T-helper 2 cell (primary cell): ENCODE measurements at places on chromosomes 7 and 10.
A peak's percentile ranks its signal among the peaks of the same experiment; 100 is the strongest.

GRCh38 chr7:90239050-90239449 is 5.9 kb upstream of the CFAP69 start:
- no peak for DNase-seq

GRCh38 chr7:118949031-118949430 is 724.5 kb downstream of the ANKRD7 start:
- no peak for DNase-seq

DNA sequence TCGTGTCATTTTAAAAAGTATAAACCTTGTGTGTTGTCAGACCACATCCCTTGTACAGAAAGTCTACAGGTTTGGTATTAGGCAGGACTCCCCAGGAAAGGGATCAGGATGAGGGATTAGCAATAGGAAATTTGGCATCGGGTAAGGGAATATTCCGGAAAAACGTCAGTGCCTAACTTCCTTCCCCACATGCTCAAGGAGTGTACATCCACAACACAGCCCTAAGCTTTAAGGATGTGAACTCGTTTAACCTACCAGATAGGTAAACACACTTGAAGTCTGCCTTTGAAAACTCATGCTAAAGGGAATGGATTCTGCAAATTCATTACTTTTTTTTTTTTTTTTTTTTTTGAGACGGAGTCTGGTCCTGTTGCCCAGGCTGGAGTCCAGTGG is 194.9 kb downstream of the SKIDA1 start:
- no peak for DNase-seq

- no peak for DNase-seq
These were observed 124.1 kb downstream of the TSPAN12 start for GRCh38 chr7:120733835-120734234.

DNA sequence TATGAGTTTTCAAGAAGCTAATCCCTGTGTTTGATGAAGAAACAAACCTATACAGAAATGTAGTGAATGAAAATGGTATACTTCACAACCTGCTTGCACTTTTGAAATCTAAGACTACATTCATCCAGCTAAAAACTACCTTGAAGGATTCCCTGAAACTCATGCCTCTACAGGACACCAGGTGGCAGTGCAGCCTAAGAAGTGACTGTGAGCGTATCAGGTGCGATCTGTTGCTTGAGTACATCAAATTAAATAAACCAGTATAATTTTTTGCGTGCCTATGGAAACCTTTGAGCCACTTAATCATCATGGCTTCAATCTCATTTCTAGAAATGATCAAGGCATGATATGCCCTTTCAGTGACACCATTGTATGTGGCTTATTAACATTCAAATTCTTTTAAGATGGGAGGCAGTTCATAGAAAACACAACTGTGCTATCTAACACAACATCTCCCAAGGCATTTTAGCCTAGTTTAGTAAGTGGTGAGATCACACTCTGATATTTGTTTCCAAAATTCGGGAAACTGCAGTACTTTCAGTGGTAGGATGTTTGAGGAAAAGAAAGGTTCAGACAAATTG is 57.4 kb downstream of the PPP1R17 start:
- no peak for DNase-seq

GRCh38 chr10:4257939-4258465 is 473.0 kb upstream of the KLF6 start:
- no peak for DNase-seq

- DNase-seq: no peak
These were observed 10.2 kb downstream of the KAZALD1 start for GRCh38 chr10:101071885-101072433.

DNA sequence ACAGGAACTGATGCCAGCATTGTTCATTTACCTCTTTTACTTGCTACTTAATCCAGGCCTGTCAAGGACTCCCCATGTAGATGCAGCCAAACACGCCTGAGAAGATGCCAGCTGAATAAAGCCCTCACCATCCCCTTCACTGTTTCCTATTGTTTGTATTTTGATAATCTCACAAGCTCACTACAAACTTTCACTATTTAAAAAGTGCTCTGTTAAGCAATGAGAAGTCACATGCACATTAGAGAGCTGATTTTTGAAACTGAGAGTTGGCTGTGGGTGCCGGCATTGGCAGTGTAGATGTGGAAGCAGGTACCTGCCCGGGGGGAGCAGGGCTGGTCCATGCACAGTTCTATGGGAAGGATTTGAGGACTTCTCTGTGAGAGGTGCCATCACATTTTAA is 169.8 kb upstream of the GRB10 start:
- no peak for DNase-seq

GRCh38 chr7:101953248-101953819 is 135.9 kb downstream of the CUX1 start:
- DNase-seq: peak; percentile 21

DNA sequence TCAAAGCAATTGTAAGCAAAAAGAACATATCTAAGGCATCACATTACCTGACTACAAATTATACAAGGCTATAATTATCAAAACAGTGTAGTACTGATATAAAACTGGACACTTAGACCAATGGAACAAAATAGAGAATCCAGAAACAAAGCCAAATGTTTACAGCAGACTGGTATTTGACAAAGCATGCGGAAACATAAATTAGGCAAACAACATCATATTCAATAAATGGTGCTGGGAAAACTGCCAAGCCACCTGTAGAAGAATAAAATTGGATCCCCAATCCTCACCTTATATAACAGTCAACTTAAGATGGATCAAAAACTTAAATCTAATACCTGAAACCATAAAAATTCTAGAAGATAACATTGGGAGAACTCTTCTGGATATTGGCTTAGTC is 240.8 kb upstream of the POM121L12 start:
- no peak for DNase-seq

- no peak for DNase-seq
These were observed 8.4 kb upstream of the SNX13 start for GRCh38 chr7:17948526-17949238.

DNA sequence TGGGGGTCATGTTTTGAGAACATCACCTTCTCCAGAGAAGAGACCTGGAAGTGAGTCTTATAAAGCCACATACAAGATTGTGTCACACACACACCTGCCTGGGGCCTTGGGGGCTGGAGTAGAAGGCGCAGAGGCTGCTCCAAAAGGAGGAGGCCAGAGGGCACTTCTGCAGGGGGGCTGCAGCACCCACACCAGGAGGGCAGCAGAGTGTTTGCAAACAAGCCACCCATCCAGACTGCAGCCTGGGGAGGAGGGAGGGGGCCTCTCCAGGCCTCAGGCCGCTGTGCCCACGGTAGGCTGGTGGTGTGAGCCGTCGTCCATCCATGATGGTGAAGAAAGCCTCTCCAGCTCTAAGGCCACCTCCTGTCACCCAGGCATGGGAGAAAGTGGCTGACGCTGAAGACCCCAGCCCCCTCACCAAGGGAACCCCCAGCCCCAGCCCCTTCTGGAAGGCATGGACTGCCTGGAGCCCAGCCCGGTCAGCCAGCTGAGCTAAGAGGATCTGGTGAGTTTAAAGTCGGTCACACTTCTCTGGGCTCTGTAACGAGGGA is 77.5 kb downstream of the FOXL3 start:
- no peak for DNase-seq

DNA sequence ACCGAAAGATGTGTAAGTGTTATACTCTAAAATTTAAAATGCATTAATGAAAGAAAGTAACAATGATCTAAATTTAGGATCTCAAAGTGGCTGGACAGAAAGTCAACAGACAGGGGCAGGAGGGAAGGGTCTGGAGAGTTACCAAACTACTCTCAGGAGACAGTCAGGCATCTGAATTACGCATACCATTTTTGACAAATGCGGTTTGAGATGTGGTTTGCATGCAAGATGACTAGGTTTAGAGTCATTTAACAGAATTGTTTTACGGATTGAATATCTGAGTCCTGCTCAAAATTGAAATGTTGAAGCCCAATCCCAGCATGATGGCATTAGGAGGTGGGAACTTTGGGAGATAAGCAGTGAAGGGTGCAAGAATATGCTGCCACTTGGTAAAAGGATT is 314.1 kb downstream of the WDR11 start:
- DNase-seq: no peak

GRCh38 chr7:68107261-68107660 is 1110.6 kb downstream of the TYW1 start:
- no peak for DNase-seq

DNA sequence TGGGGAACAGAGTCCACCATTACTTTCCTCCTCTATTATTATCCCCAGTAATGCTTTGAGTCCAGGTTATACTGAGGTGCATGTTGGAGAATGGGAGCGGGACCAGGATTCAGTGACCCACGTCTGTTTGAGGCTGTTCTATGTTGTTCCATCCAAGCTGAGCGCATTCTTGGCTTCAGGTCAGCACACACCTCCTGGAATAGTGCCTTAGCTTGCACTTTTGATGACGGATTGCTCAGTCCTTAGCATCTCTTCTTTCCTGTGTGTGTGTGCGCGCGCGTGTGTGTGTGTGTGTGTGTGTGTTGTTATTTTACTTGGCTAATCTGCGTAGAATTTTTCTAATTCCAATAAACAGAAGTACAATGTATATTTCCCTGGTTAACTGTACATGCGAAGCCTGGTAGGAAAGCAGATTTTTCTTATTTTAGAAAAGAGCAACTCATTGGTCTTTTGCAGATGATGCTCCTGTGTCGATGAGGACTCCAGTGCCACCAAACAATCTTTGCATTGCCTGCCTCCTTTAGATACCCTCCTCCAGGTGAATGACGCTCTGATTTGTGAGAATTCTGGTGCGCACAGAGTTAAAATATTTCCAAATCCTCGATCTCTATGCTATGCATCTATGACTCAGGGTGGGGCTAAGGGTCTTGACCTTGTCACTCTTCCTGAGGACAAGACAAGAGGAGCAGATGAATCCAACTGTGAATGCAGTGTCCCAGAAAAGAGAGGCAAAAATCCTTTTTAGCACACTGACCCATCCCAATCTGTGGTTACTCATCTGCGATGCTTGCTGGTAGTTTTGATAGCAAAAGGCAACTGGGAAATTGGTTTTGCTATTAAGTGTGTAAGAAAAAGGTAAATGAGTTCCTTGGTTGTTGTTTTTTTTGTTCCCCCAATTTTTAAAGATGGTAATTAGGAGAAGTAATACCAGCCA is 13.3 kb upstream of the CELF2 start:
- DNase-seq: no peak

GRCh38 chr7:15462721-15463389 is 99.0 kb downstream of the AGMO start:
- DNase-seq: no peak

DNA sequence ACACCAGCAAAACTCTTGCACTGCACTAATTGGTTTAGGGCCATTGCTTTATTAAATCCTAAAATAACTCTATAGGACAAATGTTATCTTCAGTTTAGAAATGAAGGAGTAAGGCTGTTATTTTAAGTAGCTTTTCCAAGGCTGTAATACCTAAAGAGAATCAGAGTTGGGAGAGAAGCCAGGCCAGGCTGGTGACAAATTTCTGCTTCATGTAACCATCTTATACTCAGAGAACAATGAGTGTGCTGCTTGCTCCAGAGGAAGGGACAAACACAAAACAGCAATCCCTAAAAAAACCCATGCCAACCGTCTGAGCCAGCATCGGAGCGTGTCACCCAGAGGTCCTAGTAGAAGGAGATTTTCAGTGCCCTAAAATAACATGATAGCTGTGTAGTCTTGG is 49.7 kb upstream of the TARP start:
- no peak for DNase-seq
